ENCODE measurements at places on chromosomes 3 and 15.

DNA sequence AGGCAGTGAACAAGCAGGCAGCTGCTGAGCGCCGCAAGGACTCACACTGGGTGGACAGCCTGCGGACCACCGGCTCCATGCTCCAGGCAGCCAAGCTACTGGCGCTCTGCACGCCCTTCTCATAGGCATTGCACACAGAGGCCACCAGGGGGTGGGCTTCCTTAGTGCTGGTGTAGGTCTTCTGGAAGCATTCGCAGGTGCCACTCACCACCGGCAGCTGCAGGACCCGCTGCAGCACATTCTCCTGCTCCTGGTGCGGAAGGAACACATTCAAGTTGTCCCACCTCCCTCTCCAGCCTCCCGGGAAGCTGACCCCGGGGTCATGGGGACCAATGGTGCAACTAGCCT lies 6.0 kb downstream of the PLIN1 start:
- no peak for DNase-seq

DNA sequence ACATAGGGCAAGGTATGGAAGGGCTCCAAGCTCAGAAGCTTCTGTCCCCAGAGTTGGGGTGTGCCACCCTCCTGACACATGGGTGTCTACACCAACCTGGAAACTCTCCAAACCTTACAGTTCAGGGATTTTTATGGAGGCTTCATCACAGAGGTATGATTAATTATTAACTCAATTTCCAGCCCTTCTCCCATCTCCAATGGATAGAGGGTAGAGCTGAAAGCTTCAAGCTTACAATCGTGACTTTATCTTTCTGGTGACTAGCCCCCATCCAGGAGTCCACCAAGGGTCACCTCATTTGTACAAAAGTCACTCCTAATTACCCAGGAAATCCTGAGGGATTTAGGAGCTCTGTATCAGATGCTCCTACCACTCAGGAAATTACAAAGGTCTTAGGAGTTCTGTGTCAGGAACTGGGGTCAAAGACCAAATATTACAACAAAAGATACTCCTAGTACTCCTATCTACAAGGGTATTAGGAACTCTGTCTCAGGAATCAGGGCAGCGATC lies 62.7 kb downstream of the TFDP2 start:
- DNase-seq: no peak

DNA sequence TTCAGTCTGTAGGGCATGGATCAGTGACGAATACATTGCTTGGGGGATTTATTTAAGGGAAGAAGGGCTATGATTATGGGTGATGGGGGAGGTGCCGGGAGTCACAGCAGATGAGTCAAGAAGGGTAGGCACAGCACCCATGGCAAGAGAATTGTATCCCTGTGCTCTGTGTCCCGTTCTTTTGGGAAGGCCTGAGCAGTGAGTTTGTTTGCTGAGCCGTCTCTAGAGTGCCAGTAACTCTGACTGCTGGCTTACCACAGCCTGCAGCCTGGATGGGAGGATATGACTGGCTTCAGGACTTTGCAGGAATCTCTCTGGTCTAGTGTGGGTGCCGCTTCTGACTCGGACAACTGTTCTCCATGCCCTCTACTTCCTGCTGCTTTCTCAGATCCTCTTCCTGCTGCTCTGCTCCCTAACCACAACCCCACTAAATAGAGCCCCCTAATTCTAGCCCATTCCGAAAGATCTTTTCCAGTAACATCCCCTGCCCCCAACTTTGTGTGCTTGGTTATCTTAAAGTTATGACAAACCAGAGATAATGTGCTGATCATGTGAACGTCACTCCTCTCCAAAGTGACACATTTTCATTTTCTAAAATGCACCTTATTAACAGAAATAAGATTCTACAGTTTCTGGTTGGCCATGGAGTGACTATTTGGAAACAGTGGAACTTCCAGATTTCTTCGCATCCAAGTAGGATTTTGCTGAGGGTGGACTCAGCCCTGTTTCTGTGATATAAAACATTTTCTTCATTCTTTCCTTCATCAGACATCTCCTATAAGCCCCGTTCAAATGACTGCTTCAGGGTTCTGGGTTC lies 239.0 kb downstream of the SLCO3A1 start:
- DNase-seq: no peak

GRCh38 chr3:57436195-57436761 lies 107.9 kb downstream of the DNAH12 start:
- no peak for DNase-seq

DNA sequence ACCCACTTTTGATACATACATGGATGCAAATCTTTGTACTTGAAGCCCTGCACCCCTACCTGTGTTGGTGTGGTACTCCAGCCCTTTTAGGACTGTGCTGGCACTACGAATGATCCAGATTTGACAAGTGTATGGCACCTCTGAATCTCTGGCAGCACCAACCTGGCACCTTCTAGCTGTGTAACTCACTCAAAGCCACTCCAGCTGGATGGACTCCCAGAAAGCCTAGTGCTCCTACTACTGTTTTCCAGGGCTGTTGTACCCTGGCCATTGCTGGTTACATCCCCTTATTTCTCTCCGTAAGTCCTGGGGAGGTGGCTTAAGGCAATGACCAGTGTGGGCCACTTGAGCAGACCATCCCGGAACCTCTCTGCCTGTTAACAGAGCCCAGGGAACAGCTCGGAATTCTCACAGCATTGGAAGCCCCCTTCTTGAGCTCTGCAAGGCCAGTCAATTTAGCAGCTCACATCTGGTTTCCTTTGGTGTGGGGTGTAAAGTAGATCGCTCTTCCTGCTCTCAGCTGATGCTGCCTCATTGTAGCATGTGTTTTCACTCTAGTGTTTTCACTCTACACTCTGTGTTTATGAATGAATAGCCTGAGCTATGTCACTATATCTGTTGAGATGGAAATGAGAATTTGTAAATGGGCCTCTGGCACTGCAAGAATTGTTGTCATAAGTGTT lies 12.2 kb downstream of the CALML4 start:
- DNase-seq: no peak

- DNase-seq: no peak
Measured at GRCh38 chr3:172259111-172259541, 189.1 kb downstream of the GHSR start.

GRCh38 chr15:93044301-93045190 lies 44.5 kb downstream of the RGMA start:
- DNase-seq: no peak

DNA sequence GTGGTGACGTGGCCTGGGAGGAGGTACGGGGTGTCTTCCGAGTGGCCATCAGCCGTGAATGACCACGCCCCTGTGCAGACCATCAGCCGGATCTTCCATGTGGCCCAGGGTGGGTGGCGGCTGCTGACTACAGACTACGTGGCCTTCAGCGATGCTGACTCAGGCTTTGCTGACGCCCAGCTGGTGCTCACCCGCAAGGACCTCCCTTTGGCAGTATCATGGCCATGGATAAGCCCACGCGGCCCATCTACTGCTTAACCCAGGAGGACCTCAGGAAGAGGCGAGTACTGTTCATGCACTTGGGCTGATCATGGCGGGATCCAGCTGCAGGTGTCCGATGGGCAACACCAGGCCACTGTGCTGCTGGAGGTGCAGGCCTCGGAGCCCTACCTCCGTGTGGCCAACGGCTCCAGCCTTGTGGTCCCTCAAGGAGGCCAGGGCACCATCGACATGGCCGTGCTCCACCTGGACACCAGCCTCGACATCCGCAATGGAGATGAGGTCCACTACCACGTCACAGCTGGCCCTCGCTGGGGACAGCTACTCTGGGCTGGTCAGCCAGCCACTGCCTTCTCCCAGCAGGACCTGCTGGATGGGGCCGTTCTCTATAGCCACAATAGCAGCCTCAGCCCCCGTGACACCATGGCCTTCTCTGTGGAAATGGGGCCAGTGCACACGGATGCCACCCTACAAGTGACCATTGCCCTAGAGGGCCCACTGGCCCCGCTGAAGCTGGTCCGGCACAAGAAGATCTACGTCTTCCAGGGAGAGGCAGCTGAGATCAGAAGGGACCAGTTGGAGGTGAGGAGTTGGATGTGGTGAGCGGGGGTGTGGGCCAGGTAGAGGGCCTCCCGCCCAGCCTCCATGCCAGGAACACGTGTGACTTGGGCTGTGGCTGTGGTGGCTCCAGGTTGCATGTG lies 178.4 kb downstream of the TBC1D2B start:
- DNase-seq: no peak

DNA sequence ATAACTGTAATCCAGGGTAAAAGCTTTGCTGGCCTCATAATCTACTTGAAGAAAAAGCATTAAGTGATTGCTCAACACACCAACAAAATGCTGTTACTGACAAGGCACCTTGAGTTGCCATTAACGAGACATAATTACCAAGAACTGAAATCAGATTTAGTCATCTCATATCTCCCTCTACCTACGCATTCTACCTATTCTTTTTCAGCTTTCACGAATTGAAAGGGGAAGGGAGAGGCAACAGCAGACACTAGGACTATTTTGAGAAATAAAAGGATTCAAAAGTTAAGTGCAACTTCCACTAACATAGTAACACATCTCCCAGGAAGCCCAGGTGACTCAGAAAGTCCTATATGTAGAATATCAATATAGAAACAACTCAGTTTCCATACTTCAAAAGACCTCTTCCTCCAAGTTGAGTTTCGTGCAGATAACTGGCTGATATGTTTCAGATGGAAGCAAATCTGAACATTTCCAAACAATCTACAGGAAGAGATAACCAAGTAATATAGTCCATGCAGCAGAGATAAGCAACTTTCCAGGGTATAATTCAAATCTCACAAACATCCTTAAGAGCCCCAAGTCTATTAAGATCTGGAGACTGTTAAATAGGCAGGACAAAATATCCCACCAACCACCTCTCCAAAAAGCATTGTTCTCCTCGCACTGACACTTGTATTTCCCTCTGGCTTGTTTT lies 1.9 kb downstream of the OSBPL10 start:
- no peak for DNase-seq

DNA sequence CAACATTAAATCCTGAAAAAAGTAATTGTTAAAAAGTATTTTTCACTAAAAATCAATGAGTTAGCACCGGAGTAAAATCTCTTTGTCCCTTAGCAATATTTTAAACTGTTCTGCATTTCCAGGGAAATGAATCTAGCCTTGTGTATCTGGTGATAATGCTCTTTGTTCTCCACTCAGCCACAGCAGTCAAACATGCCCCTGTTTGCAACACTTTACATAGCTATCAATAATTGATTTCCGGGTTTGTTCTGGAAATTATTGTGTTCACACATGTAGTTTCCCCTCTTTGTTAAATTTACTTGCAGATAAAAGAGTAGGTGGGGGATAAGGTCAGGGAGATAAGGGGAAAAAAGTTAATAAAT lies 3.6 kb upstream of the A4GNT start:
- DNase-seq: no peak

GRCh38 chr3:3191675-3192285 lies 12.3 kb upstream of the CRBN start:
- no peak for DNase-seq

- no peak for DNase-seq
Measured at GRCh38 chr3:141864281-141864970, 12.0 kb upstream of the ATP1B3 start.

- DNase-seq: no peak
Measured at GRCh38 chr3:124765197-124765840, 35.1 kb downstream of the UMPS start.

DNA sequence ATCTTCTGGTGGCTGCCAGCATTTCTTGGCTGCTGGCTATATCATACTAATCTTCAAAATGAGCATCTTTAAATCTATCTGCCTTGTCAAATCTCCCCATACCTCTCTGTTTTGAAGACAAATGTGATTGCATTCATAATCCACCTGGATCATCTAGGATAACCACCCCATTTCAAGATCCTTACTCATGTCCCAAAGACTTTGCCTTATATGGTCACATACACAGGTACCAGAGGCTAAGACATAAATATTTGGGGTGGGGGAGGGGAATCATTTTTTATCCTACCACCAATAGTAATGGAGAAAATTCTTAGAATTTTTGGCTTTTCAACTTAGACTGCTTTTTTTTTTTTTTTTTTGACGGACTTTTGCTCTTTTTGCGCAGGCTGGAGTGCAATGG lies 970.8 kb downstream of the PLOD2 start:
- no peak for DNase-seq

DNA sequence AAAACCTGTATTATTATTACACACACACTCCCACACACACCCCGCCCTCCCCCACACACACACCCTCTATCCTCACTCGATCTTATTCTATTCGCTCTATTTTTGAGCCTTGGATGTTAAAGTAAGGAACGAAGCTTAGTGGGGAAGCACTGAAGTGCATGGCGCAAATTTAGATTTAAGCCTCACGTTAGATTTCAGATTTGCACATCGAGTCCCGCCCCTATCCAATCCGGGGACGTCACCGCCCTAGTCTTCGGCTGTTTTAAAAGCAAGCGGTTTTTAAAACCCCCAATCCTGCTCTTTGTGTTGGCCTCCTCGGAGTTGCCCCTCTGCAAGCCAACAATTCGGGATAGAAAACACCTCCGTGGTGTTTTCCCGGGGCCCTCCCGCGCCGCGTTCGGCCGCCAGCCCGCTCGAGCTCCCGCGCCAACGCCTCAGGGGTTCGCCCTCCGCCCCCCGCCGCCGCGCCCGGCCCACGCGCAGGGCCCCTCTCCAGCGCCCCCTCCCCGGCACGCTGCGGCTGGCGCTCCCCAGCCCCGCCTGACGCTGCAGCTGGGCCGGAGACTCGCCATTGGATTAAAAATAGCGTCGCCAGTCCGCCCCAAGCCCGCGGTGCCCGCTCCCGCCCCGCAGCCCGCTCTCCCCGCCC lies at the start of gene USP13:
Gene USP13 (plus strand): TSS at position 594 of the 649 bp plus-strand sequence. CDS start 186 bp downstream, outside the sequence.
- peak; percentile 30 for DNase-seq

GRCh38 chr15:64460206-64460723 lies at the start of gene ZNF609:
TSS of gene ZNF609 (plus strand) at chr15:64460578. CDS start at chr15:64499420, 38,842 bp downstream.
- DNase-seq: peak; percentile 67

- no peak for DNase-seq
Measured at GRCh38 chr3:100164743-100165142, 50.4 kb upstream of the FILIP1L start.
